ENCODE measurements at places on chromosomes 6 and 20.
A peak's percentile ranks its signal among the peaks of the same experiment; 100 is the strongest.

DNA sequence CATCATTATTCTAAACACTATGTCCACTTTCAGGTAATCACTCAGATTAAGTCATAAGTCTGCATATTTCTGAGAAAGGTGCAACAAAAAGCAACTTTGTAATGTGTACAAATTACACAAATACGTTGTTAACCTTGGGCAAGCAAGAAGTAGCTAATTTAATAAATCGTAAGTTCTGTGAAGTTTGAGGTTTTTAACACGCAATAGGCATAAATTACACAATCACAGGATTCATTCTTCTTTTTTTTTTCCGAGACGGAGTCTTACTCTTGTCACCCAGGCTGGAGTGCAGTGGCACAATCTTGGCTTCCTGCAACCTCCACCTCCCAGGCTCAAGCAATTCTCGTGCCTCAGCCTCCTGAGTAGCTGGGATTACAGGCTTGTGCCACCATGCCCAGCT, 57.2 kb upstream of the F13A1 start:
- no peak for DNase-seq

- no peak for DNase-seq
Measured at GRCh38 chr6:108689272-108690161, 128.8 kb downstream of the FOXO3 start.

- DNase-seq: peak; percentile 58
Measured at GRCh38 chr20:53419693-53420460, 173.8 kb downstream of the ZNF217 start.

DNA sequence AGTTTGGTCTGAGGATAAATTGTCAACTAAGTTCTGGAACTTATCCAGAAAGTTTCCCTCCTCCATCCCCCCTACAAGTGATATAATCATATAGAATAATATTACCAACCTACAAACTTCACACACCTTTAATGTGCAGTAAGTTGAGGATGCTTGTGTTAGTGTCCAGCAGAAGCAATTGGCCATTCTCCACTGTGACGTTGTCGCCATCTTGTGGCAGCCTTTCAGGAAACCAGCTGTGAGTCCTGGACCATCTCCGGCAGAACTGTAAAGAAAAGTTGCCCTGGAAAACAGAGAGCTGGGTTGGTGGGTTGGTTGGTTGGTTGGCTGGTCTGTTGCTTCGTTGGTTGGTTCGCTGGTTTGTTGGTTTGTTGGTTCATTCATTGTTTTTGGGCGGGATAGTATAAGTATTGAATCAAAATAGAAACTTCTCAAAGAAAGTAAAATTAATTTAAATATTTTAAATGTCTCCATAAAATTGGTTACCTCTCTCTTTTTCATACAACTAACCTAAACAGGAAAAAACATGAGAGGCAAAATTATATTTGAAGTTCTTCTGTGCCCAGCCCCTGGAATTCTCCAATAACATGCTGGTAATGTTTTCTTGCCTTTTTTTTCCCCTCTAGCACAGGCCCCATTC, 127.5 kb downstream of the PKHD1 start:
- DNase-seq: no peak

DNA sequence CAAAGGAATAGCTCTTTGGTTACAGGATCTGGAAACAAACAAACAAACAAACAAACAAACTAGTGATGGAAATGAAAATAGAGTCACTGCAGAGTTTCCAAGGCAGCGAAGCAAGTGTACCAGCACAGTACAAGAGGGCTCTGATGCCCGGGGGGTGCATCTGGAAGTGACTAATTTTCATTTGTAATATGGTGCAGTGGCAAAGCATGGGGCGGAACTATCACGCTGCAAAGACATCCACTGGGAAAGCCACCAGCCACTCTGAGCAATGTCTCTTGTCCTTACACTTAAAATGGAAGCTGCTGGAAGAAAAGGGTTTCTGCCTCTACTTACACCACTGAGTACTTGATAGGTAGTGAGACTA, 44.4 kb upstream of the NEDD9 start:
- DNase-seq: no peak

DNA sequence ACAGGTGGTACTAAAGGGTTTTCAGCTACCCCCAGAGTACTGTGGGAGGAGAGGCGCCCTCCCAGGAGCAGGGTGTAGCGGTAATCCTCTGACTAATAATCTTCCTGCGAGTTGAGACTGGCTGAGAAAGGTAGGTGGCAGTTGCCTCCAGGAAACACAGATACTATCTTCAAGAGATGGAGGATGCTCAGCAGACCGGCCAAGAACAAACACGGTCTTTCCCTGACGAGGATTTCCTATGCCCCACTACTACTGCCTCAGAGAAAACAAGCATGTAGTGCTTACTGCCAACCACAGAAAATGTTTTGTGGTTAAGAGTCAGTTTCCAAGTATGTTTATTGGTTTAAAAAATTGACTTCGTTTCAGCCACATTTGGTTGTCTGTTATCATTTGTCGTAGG, 26.8 kb downstream of the C6orf89 start:
- DNase-seq: no peak

DNA sequence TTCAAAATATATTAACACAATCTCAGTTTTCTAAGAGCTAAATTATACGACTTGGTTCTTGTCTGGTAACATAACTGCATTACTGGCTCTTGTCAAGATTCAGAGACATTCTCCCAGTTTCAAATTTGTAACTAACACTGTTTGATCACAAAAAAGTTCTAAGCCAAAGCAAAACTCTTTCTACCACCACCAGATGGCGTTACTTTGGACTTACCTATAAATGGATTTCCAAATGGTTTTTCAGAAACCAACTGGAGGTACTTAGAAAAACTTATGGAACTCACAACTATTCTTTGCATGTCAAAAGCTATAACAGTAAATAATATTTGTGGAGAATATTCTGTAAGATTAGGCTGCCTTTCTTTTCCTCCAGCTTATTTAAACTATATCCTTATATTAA, 34.2 kb upstream of the GFRAL start:
- no peak for DNase-seq

DNA sequence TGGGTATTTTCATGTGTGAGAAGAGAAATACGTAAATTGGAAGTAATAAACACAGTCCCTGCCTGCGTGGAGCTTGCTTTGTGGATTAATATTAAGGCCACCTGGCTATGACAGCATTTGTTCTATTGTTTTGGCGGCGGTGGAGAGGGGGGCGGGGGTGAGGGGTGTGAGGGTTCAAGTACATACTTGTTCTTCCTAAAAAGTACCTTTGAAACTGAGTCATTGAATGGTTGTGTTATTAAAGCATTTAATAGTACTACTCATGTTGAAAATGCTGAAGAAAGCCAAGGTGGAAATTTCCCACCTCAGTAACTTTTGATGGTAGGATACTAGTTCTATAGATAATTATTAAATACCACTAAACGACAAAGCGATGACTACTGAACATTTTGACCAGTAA, 95.0 kb downstream of the FOXC1 start:
- DNase-seq: peak; percentile 22

DNA sequence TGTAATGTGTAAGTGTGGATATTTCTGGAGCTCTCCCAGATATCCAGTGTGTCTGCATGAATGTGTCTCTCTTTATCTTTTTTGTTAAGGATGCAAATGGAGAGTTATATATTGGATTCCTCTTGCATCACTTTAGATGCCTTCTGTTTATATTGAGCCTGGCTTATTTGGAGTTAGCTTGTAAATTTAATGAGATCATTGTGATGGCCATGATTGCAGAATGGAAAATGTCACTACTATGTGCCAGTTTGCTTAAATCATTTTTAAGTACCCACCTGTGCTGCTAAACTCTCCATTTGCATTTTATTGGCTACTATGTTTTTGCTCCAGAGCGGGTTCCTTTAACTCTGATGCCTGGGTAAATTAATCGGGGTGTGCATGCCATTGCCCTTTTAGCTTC, 334.8 kb downstream of the UTRN start:
- no peak for DNase-seq

- DNase-seq: no peak
Measured at GRCh38 chr6:157946865-157947532, 34.7 kb upstream of the SYNJ2 start.

Measured in NCI-H524 treated with DMSO at 0.1 percent for 48 hours (cell line).